PC-3 (cell line): ENCODE measurements at places on chromosomes 2 and 18.

- no peak overlapping the region for H3K4me3 ChIP-seq
- H3K36me3 ChIP-seq = no peaks in the 10 kb centered on the region
- no peak overlapping the region for H3K27ac ChIP-seq
- no peaks in the 10 kb centered on the region for H3K4me1 ChIP-seq
- no peaks in the 10 kb centered on the region for H3K27me3 ChIP-seq
Observed at GRCh38 chr18:39491408-39491807, 1925.8 kb upstream of the CELF4 start.

GRCh38 chr2:150351922-150352321, 135.5 kb downstream of the RND3 start:
- H3K36me3 ChIP-seq = no peaks in the 10 kb centered on the region
- no peak overlapping the region for H3K27ac ChIP-seq
- no peak overlapping the region for H3K4me3 ChIP-seq
- no peaks in the 10 kb centered on the region for H3K4me1 ChIP-seq
- DNase-seq = no peak

GRCh38 chr2:102385522-102385921, 29.9 kb downstream of the IL18R1 start:
- H3K36me3 ChIP-seq = peaks cover 4% of the 10 kb centered on the region; the same call in 1 of the 2 replicates
- no peaks in the 10 kb centered on the region for H3K4me1 ChIP-seq
- no peak overlapping the region for H3K27ac ChIP-seq
- H3K4me3 ChIP-seq = no peak overlapping the region

GRCh38 chr18:62578980-62579511, 56.2 kb downstream of the ZCCHC2 start:
- H3K27ac ChIP-seq = no peak overlapping the region
- H3K36me3 ChIP-seq = peaks cover 17% of the 10 kb centered on the region
- no peak for DNase-seq

DNA sequence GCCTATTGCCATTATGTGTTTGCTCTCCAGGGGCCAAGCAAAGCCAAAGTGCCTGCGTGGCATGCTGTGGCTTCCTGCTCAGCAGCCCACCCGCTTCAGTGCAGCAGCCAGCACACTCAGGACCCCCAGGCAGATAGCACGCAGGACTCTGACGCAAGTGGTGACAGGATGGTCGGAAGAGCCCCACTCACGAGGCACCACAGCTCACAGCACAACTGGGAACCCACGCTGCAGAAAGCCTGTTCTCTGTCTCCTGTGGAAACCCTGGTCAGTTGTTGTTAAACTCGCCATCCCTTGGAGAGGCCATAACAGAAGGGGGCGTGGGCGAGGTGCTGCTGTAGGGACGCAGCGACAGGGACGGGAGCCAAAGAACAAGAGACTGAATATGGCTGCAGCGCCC, 76.4 kb downstream of the HDAC4 start:
- H3K27ac ChIP-seq = no peak overlapping the region
- no peaks in the 10 kb centered on the region for H3K27me3 ChIP-seq
- H3K36me3 ChIP-seq = no peaks in the 10 kb centered on the region
- DNase-seq = no peak
- no peak overlapping the region for H3K4me3 ChIP-seq

- no peaks in the 10 kb centered on the region for H3K4me1 ChIP-seq
- DNase-seq = no peak
- H3K36me3 ChIP-seq = peaks cover 35% of the 10 kb centered on the region
- no peak overlapping the region for H3K4me3 ChIP-seq
Observed at GRCh38 chr2:239979243-239980023, 45.7 kb downstream of the NDUFA10 start.

DNA sequence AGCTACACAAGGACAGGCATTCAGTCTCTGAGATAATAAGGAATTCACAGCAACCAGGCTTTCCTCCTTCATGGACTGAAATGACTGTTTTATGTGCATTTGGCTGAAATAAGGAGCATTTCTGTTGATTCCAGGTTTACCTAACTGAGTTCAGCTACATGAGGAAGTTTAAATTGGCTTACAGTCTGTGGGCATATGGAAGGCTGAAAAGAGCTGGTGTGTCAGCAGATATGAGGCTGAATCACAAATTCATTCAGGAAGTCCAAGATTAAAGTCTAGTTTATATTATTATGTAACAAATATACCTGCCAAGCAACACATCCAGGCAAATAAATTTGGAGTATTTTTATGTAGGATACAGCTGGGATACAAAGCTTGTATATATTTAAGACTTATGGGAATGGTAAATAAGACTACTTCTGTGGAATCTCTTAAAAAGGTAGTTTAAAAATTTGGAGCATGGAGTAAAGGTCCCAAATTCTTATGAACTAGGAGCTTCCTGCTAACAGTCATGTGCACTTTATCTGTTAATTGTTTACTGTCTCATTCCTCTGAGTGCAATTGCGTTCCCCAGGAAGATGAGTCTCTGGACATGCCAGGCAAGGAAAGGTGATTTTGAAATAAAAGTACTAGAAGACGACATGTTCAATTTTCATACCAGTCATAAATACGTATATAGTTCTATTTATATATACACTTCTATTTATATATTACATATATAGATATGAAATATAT, 53.0 kb downstream of the ZC3H8 start:
- no peaks in the 10 kb centered on the region for H3K27me3 ChIP-seq
- DNase-seq = no peak
- H3K27ac ChIP-seq = no peak overlapping the region
- H3K4me1 ChIP-seq = no peaks in the 10 kb centered on the region
- H3K4me3 ChIP-seq = no peak overlapping the region

DNA sequence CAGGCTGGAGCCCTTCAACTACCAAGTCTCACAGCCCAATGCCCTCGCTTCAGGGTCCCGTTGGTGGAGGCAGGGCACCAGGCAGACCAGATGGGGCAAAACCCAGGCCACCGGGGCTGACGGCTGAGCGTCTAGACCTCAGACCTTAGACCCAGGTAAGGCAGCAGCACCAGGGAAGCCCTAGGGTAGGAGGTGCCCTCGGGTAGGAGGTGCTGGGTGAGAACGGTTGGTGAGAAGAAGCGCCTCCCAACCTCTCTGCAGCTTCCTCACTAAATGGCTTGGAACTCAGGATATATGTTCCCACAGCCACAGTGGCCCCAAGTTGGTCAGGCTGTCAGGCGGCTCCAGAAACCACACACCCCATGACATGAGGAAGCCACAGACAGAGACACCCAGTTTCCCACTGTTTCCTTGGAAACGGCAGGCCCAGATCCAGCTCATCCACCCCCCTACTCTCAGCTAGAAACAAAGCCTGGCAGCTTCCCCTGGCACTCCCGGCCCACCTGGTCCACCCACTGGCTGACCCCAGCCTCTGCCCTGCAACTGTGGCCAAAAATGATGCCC, 13.1 kb upstream of the MLPH start:
- no peaks in the 10 kb centered on the region for H3K27me3 ChIP-seq
- no peak overlapping the region for H3K4me3 ChIP-seq
- peak; percentile 12 for DNase-seq
- H3K27ac ChIP-seq = peak overlapping the region; percentile 96
- no peaks in the 10 kb centered on the region for H3K36me3 ChIP-seq

DNA sequence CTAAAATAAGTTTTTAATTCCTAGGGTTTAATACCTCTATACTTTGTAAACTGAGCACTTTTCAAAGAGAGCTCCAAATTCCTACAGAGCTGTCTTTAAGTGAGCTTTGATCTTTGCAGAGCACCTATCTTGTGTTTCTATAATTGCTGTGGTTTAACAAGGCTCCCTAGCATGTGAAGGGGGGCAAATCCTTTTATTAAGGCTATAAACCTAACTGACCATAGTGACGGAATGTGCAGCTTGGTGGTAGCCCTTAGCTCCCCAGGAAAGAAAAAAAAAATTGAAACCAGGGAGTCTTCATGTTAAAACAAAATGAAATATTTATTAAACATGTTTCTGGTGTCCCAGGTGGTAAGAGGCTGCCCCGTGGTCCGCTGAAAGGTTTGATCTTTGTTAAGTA, 78.6 kb upstream of the ETAA1 start:
- no peaks in the 10 kb centered on the region for H3K27me3 ChIP-seq
- no peak overlapping the region for H3K27ac ChIP-seq
- no peak for DNase-seq
- no peaks in the 10 kb centered on the region; the same call in 1 of the 2 replicates for H3K4me1 ChIP-seq
- no peak overlapping the region for H3K4me3 ChIP-seq
- H3K36me3 ChIP-seq = no peaks in the 10 kb centered on the region

DNA sequence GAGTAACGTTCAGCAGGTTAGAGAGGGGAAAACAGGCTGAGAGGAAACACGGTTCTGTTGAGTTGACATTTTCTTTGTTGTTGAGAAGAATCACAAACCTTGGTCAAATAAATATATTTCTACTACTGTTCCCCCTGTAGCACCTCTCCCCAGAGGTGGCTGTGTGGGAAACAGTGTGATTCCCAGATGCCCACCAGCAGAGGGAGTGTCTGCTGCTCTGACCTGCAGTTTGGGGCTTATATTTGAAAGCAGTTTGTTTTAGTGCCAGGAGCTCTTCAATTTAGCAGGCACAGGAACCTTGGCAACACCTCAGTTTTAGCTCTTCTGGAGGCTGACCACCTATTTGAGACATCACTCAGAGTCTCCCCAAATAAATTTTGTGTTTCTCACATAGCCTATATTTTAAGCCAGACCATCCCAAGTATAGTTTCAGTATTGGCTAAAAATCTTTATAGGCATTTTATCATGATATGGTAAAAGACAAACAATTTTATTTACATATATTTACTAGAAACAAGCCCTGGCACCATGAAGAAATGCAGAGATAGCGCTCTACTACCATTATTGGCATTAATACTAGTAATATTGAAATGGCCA, 75.7 kb downstream of the PIK3C3 start:
- no peaks in the 10 kb centered on the region for H3K4me1 ChIP-seq
- H3K27ac ChIP-seq = no peak overlapping the region
- H3K36me3 ChIP-seq = no peaks in the 10 kb centered on the region
- no peak overlapping the region for H3K4me3 ChIP-seq

DNA sequence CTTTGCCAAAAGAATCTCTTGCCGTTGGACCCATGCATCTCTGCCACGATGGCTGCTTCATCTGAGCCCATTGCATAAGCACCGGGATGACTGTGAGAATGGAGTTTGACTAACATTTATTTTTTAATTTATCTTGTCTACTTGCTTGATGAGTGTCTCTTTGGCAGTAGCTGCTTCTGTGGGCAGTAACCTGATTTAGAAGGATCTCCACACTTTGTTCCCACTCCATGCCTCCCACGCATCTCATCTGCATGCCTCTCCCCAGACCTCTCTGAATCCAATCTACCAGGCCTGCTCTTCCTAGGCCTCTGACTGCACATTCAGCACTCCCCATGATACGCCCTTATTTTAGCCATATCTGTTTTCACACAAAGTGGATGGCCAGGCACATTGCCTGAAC, 23.7 kb upstream of the TMX3 start:
- H3K4me1 ChIP-seq = peaks cover 19% of the 10 kb centered on the region
- H3K27me3 ChIP-seq = no peaks in the 10 kb centered on the region
- H3K36me3 ChIP-seq = no peaks in the 10 kb centered on the region
- no peak overlapping the region for H3K4me3 ChIP-seq

- H3K4me3 ChIP-seq = no peak overlapping the region
- H3K4me1 ChIP-seq = no peaks in the 10 kb centered on the region; the same call in 1 of the 2 replicates
- DNase-seq = no peak
- H3K27me3 ChIP-seq = no peaks in the 10 kb centered on the region
- no peaks in the 10 kb centered on the region for H3K36me3 ChIP-seq
Observed at GRCh38 chr2:120317916-120318315, 28.0 kb upstream of the INHBB start.

- peak; percentile 65 for DNase-seq
- H3K36me3 ChIP-seq = peaks cover 20% of the 10 kb centered on the region
- H3K27ac ChIP-seq = peak overlapping the region; percentile 88
- peaks cover 22% of the 10 kb centered on the region for H3K4me1 ChIP-seq
Observed at GRCh38 chr2:24825883-24826772, 32.9 kb downstream of the CENPO start.

- no peak overlapping the region for H3K27ac ChIP-seq
- peaks cover 8% of the 10 kb centered on the region for H3K4me1 ChIP-seq
- H3K36me3 ChIP-seq = no peaks in the 10 kb centered on the region
- no peak for DNase-seq
Observed at GRCh38 chr2:207902821-207903220, 122.5 kb downstream of the PLEKHM3 start.

DNA sequence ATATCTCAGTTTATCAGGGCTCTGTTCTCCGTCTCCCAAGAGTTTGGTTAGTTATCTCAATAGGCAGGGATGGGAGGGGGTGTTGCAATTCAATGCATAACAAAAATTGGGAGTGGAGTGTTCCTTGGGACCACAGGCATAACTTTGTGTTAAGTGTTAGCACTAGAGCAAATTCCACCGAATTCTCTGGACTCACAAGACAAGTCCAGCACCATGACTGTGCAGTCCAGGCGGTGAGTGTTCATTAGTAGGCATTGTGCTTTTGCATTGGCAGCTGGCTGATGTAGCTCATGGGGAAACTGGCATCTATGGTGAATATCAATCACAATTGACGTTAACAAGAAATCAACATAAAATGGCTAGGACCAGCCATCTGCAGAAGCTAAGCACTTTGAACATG, 79.0 kb upstream of the CABLES1 start:
- H3K27ac ChIP-seq = no peak overlapping the region
- H3K36me3 ChIP-seq = no peaks in the 10 kb centered on the region
- DNase-seq = no peak

GRCh38 chr2:216804357-216805350, 55.2 kb downstream of the TNP1 start:
- no peaks in the 10 kb centered on the region for H3K36me3 ChIP-seq
- peak; percentile 46 for DNase-seq
- no peaks in the 10 kb centered on the region for H3K27me3 ChIP-seq
- no peak overlapping the region for H3K27ac ChIP-seq
- H3K4me1 ChIP-seq = 0 out of 2 replicates have a peak, but pooled peaks cover 6% of the 10 kb centered on the region

DNA sequence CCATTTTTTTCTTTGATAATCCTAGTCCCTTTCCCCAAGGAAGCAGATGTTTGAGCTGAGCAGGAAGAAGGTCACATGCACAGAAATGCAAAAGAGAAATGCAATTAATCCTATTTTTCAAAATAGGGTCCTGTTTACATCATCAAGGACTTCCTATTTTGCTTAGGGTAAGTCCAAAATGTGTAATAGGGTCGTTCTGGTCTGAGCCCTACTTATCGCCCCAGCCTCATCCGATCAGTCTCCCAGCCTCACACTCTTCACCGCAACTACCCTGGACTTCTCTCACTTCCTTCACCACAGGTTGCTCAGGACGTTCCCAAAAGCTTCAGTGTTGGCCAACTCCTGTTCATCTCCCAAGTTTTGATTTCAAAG, 32.8 kb downstream of the FOSL2 start:
- no peaks in the 10 kb centered on the region for H3K27me3 ChIP-seq
- H3K4me1 ChIP-seq = no peaks in the 10 kb centered on the region
- no peak overlapping the region for H3K27ac ChIP-seq
- DNase-seq = no peak
- H3K36me3 ChIP-seq = no peaks in the 10 kb centered on the region
- H3K4me3 ChIP-seq = no peak overlapping the region

DNA sequence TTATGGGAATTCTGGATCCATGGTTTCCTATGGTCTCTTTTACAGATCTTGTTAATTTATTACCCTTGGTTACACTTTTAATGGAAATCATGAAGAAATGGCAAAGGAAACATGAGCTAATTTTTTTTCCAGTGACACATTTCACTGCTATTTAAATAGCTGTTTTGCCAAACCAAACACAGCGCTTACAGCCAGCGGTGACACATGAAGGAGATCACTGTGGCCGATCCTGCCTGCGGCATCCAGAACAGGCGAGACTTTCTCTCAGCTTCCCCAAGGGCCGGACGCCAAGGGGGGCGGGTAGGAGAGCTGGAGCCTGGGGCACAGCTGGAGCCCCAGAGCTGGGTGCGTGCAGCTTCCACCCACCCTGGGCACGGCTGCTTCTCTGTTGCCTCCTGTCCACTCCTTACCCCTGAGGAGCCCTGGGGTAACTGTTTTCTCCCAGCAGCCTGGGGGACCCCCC, 81.4 kb upstream of the PKDCC start:
- H3K27ac ChIP-seq = no peak overlapping the region
- H3K36me3 ChIP-seq = no peaks in the 10 kb centered on the region
- H3K27me3 ChIP-seq = no peaks in the 10 kb centered on the region
- H3K4me3 ChIP-seq = no peak overlapping the region
- peak; percentile 96 for DNase-seq
